Immature natural killer cell (primary cell): ENCODE measurements at places on chromosomes 5 and 9. TPM values are rescaled to one million over a fixed set of nuclear protein-coding genes. Genes with fewer than 3 reads are reported as not detected.

Gene C5orf34
- polyA plus RNA-seq: 1.3 TPM

Gene GRIA1
- not detected for polyA plus RNA-seq

Gene COL23A1
- 0.78 TPM for polyA plus RNA-seq

Gene NDST1
- 1.4 TPM for polyA plus RNA-seq

Gene TIMD4
- polyA plus RNA-seq: 0.43 TPM

Gene PCDHGA12
- not detected for polyA plus RNA-seq

Gene LHX2
- polyA plus RNA-seq: not detected

Gene PCDHB11
- polyA plus RNA-seq: not detected

GRCh38 chr5:43303242-43303641 lies 10.0 kb downstream of the HMGCS1 start:
- no peak for DNase-seq

GRCh38 chr5:169637549-169638121 lies 560 bp downstream of the DOCK2 start:
- DNase-seq: peak; percentile 62

GRCh38 chr9:11199335-11199734 lies 586.5 kb upstream of the PTPRD start:
- DNase-seq: no peak

- DNase-seq: no peak
Measured at GRCh38 chr5:139138809-139139208, 59.4 kb downstream of the SIL1 start.

DNA sequence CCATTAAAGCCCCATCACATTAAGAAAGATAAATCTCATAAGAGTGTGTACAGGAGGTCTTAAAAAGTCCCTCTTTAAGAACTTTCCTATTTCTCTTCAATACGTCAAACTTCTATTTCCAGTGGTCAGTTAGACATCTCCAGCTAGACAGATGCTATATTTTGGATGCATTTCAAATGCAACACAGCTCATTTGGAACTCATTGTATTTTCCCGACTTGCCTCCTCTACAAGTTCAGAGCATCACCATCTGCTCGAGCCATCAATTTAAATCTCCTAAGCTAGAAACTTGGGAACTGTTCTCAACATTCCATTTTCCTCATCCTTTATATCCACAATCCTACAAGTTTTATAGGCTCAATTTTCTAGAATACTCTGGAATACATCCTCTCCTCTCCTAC lies 3.2 kb upstream of the UHRF2 start:
- no peak for DNase-seq

DNA sequence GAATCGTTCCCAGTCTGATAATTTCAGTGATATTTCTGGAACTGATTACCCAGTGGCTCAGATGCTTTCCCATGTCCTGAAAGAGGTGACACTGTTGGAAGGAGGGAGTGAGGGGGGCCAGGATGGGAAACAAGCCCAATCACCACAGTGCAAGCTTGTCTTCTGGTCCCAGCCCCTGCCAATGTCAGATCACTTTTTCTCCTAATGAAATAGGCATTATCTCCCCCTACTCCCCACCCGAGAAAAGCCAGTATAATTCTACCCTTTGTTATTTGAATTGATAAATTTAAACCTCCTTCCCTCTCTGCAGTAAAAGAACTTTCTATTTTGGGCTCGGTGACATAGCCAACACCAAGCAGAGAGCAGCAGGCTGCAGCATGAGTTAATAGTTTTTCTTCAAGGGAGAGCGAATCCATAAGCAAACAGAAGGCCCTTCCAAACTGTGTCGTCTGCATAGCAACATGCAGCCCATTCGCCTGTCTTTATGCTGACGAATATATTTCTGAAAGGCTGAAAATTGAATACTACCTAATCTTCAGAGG lies 14.6 kb upstream of the PPP2CA start:
- DNase-seq: no peak

- DNase-seq: no peak
Measured at GRCh38 chr5:134411228-134411545, 494 bp downstream of the CDKN2AIPNL start.

- DNase-seq: no peak
Measured at GRCh38 chr5:103668281-103668680, 105.7 kb upstream of the NUDT12 start.

GRCh38 chr5:66582499-66583165 lies 13.6 kb upstream of the MAST4 start:
- DNase-seq: no peak

DNA sequence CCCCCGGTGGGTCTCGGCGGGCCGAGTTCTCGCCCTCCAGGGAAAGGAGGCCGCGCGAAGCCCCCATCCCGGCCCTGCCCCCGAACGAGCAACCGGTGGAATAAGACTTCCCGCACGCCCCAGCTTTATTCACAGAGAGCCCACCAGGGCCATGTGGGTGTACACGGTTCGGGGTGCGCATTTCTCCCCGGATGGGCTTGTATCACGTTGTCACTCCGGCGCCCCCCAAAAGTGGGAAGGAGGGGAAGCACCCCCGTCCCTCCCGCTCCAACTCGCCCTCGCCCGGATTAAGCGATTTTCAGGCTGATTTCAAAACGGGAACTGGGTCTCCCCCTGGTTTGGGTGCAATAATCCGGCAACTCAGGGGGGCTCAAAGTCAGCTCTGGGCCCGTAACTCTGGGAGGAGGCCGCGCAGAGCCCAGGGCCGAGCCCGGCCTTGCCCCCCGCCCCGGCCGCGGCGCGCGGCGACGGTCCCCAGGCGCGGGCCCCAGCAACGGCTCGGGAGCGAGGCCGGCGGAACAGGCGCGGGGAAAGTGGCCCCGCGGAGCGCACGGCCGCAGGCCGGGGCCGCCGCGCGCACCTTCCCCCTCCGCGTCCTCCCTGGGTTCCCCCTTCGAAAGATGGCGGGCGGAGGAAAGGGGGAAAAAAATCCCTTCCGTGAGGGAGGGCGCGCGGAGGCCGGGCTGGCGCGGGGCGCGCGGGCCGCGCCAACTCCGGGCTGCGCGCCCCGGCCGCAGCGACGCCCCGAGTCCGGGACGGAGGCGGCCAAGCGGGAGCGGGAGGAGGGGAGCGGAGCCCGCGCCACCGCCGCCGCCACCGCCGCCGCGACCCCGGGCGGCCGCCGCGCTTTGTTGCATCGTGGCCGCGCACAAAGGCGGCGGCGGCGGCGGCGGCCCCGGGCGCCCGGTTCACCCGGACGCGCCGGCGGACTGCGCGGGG lies 644 bp downstream of the BRD3 start:
- DNase-seq: peak; percentile 48

DNA sequence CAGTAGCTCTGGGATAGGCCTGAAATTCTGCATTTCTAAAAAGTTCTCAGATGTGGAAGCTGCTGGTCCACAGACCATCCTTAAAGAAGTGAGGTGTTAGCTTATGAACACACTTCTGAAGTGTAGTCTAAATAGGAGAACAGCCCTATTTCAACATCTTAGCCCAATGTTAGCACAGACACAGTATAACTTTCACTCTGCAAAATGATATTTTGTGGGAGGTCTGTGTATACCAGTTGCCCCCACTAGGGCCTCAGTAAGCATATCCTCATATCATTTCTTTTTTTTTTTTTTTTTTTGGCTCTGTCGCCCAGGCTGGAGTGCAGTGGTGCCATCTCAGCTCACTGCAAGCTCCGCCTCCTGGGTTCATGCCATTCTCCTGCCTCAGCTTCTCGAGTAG lies 7.5 kb upstream of the HABP4 start:
- no peak for DNase-seq

- DNase-seq: no peak
Measured at GRCh38 chr9:134897584-134898170, 17.1 kb downstream of the FCN2 start.

DNA sequence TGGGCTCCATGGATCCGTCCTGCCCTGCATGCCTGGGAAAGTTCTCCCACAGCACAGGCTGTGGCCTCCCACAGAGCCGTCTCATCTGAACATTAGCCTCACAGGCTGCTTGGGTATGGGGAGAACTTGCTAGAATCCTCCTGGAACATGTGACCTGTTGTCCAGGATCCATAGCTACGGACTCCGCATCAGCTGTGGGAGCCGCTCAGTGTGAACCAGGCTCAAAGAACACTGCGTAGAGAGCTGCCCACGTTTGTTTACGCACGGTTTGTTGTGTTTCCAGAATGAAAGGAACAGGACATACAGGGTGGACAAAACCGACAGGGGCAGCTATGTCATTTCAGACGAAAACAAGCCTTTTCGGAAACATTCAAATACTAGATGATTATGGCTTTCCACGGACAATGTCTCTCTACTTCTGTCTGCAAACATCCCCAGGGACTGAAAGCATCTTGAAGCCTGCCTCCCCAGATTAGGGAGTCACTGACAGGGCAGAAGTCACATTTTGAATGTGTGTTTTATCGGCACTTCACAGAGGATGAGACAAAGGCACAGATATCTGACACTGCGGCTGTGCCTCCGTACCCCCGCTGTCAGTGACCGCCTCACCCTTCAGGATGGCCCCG lies 390.3 kb downstream of the GADD45G start:
- DNase-seq: no peak

DNA sequence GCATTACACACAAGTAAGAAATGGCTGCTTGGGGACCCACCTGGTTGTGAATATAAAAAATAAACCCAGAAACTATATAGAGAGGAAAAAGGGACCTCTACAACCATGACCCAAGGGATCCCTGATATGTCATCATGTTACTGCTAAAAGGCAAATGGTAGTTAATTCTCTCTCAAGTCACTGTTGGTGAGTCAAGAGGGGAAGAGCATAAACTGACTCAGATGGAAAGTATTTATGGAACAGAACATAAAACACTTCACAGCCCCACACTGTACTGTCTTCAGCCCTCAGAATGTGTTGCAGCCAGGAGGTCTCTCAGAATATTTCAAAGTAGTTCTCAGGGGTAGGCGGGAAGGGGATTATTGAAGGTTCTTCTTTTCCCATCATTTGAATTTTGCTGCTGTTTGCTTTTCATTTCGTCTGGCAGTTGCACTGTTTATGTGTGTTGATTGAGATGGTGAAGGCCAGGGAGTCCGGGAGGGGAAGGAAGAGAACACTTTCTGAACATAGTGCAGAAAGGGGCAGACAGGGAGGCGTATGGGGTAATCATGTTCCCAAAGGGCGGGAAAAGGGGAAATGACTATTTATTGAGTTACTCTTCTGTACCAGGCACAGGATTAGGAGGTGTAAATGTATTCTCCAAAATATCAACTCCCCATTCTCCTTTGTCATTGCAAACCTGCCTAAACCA lies 85.5 kb downstream of the TEK start:
- no peak for DNase-seq

DNA sequence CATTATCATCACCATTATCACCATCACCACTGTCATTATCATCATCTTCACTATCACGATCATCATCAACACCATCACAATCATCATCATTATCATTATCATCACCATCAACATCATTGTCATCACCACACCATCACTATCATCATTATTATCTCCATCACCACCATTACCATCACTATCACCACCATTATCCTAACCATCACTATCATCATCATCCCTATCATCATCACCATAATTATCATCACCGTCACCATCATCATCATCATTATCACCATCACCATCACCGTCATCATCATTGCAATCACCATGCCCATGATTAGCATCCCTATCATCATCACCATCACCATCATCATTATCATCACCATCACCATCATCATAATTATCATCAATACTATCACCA lies 311.9 kb downstream of the IRX2 start:
- no peak for DNase-seq

- no peak for DNase-seq
Measured at GRCh38 chr5:124105326-124105725, 593.3 kb downstream of the CSNK1G3 start.
